ENCODE measurements at places on chromosomes 7 and 10.
A peak's percentile ranks its signal among the peaks of the same experiment; 100 is the strongest.

DNA sequence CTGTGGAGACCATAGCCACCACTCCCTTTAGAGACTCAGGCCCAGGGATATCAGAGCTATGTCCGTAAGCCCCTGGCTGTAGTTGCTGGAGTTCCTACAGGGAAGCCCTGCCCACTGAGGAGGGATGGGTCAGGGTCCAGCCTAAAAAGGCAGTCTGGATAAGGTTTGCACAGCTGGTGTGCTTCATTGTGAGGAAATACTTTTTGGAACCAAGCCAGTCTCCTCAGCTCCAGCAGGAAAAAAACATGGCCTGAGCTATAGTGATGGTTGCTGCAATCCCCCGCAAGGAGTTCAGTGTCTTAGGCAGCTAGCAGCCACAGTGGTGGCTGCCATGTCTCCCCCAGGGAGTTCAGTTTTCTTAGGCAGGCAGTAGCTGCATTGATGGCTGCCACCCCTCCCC lies 52.6 kb upstream of the CYP2C8 start:
- no peak for DNase-seq

DNA sequence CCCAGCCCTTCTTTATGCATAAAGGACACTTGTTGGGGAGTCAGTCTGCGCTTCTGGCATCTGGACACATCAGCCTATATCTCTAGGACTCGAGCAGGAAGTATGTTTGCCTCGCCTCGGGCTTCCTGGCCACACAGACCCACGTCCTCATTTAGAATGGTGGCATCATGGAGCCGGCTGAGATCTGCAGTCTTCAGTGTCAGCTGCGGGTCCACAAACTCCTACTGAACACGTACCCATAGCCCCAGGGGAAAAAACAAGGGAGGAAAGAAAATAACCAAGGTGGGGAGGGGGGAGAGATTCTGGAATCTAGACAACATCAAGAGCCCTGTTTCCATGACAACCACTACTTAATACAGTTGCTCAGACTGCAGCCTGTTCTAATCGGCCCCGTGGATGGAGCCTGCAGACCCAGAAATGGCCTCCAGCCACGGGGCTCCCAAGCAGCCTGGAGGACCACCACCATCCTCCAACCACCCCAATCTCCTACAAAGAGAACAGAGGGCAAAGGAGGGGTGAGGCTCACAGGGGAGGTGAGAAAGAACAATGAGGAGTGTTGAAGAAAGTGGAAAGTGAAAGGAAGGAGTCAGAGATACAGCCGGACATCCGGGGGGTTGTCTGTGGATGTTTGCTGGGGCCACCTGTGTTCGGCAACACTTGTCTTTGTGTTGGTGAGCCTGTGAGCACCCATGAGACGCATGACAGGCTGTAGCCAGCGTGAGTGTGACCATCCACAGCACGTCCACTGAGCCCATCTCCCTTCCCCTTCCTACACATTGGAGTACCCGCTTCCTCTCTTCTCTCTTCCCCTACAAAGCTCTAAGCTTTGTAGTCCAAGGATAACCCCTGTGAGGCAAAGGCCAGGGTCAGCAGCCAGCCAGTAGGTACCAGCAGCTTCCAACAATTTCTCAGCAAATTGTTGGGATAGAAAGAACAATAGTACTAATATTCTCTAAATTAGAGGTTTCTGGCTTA lies 141.0 kb downstream of the PLXNA4 start:
- DNase-seq = no peak

DNA sequence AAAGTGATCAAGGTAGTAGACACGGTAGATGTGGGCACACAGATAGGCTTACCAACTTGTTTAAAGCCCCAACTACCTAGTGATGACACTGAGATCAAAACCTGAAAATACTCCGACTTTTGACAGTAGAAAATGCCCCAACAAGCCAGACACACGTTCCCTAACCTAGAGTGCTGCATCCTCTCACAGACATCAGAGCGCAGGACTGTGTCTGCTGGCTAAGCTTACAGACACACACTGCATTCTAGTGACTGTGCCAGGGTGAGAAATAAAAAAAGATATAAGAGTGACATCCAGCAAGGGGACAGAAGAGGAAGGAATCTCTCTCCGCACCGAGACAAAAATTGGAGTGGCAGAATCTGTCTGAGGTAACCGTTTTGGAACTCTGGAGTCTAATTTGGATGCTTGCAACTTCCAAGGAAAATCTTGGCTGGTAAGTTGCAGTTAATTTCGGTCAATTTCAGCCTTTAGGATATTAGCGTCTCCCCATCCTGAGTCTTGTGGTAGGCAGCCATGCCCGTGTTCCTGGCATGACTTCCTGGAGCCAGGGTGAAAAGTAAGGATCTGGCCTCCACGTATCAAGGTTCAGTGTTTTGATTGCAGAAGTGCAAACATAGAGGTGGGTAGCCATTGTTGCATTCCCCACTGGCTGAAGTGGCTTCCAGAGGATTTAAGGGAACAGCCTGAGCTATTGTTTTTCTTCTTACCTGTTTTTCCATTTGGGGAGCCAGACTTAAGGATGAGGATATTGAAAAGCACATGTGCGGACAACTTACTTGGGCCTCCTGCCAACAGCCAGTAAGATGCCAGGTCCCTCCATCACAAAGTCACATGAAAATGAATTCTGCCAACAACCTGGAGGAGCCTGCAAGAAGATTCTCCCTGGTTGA lies 124.1 kb downstream of the SMURF1 start:
- DNase-seq = no peak

- DNase-seq = no peak
Observed at GRCh38 chr7:93015101-93015778, 102.5 kb downstream of the SAMD9 start.

GRCh38 chr7:139825666-139826290 lies 3.3 kb upstream of the TBXAS1 start:
- DNase-seq = peak; percentile 64

DNA sequence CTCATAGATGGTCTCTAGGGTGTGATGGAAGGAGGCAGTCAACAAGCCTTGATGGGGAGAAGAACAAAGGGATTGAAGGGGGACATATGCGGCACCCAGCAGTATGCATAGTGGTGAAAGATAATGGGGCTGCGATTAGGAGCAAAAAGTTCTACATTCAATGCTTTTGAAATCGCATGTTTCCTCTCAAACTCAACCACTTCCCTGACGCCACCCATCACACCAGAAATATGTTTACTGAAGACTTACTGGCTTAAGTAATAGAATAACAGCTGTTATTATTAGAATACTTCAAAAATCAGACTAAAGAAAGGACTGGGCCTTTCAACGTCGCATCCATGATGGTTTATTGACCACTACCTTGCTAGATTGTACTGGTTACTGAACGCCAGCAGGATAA lies 31.5 kb downstream of the MKRN1 start:
- no peak for DNase-seq

GRCh38 chr10:26216585-26217395 lies at the start of gene GAD2:
Gene GAD2 (plus strand): TSS chr10:26216774. CDS start chr10:26216810, 36 bp downstream.
- no peak for DNase-seq

DNA sequence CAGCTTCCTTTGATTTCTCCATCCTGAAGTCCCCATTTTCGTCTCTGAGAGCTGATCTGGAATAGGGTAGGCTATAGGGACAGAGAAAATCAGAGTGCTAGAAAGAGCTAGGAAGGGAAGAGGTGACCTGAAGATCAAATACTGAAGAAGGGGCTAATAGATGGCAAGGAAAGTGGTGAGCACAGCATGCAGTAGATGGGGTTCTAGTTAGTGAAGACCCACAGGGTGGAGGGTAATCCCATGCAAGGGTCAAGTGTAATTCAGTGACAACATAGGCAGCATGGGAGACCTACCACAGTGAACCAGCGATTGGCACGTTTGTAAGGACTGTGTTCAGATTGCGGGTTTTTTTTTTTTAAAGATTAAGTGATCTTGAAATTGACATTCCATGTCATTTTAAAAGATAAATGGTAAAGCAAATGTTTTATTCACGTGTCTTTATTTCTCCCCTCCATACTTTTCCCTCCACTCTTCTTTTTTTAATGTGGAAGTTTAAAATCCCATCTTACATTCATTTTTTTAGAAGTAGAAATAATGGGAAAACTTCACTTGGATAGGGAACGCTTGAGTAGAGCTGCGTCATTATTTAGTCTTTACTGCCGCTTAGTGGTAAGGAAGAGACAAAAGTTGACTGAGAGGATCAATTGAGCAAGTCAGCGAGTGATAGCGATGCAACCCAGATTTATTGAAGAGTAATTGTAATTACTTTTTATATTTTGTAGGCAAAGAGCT lies 21.0 kb upstream of the ABI1 start:
- peak; percentile 57 for DNase-seq

GRCh38 chr7:101618207-101618839 lies 10.8 kb downstream of the MYL10 start:
- DNase-seq = no peak

GRCh38 chr7:44291066-44291732 lies 34.2 kb downstream of the CAMK2B start:
- DNase-seq = peak; percentile 88

DNA sequence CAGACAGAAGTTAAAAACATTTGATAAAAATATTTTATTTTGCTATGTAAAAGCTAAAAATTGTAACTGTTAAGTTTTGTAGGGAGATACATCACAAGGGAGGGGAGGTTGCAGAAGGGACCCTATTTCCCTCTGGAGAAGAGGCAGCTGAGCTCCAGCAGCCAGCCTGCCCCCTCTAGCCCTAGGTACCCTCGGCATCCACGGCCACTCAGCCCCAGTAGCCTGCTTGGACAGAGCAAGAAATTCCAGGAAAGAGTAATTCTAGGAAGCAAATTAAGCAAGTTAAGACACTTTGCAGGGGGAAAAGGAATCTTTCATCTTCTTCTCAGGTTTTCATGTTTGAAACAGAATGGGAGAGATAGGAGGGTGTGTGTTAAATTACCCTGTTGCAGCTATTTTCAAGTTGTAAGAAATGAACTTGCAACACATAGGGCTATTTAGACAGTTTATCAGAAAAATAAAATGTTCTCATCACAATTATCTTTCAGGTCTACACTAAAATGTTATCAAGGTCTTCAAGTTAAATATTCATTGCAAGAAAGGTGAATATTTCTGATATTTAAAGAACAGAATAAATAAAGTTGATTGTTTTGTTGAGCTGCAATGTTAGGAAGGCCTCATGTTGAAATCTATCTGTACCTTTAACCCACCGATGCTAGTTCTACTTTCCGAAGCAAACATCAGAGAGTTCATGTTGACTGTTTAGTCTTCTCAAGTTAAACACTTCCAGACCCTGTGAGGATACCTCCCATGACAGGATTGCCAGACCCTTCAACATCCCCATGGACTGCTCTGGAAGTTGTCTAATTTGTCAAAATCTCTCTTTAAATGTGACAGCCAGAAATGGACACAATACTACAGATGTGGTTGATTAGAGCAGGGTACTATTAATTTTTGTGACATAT lies 5.5 kb downstream of the SGCE start:
- no peak for DNase-seq

DNA sequence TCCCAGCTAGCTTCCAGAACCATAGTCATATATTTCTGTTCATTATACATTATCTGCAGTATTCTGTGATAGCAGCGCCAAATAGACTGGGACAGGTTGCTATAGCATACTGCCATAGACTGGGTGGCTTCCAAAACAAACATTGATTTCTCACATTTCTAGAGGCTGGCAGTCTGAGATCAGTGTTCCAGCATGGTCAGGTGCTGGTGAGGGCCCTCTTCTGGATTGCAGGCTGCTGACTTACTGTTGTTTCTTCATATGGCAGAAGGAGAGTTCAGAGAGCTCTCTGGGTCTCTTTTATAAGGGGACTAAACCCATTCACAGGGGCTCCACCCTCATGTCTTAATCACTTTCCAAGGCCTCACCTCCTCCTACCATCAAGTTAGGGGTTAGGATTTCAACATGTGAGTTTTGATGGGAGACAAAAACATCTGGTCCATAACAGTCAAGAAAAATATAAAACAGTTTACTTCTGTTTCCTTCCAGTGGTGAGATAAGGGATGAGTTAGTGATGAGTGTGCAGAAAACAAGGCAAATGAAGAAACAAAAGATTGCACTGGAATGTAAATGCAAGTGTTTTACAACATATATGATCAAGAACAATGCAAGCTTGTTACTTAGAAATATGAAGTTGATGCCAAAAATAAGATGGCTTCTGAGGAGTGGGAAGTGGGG lies 399.0 kb upstream of the C7orf33 start:
- DNase-seq = no peak

DNA sequence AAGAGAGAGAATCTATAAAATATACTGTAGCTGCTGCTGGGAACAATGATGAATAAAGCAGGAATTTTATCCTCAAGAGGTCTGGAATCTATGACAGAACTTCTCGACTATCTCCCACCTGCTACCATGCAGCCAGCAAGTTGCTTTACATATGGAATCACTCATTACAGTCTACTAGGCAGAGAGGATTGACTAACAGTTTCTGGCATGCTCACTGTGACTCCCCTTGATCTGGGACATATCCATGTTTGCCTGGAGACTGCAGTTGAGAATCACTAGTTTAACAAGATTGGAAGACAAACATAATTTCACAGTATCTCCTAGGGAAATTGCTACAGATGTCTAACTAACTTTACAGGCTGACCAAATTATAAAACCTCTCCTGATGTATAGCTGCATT lies 13.3 kb downstream of the GPR37 start:
- peak; percentile 24 for DNase-seq

- DNase-seq = peak; percentile 41
Observed at GRCh38 chr10:77195101-77195500, 442.5 kb downstream of the KCNMA1 start.

DNA sequence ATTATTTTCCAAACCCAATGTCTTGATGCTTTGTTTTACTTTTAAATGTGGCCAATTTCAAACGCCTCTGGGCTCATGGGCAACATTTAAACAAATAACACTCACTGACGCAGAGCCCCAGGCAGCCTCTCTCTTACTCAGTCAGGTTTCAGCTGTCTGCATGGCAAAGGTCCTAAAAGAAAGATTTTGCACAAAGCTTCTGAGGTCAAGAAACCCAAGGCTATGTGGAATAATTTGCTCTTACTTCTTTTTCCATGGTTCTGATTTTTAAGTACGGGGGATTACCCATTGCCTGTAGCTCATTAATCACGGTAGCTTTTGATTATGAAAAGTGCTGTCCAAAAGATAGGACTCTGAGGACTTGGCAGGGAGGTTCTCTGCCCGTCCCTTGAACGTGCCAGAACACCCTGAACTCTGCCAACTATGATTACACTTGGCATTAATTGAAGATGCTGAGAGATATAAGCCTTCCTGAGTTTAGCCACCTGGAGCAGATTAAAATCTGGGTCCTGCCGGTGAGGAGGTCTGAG lies 14.1 kb upstream of the MSRB2 start:
- DNase-seq = no peak

DNA sequence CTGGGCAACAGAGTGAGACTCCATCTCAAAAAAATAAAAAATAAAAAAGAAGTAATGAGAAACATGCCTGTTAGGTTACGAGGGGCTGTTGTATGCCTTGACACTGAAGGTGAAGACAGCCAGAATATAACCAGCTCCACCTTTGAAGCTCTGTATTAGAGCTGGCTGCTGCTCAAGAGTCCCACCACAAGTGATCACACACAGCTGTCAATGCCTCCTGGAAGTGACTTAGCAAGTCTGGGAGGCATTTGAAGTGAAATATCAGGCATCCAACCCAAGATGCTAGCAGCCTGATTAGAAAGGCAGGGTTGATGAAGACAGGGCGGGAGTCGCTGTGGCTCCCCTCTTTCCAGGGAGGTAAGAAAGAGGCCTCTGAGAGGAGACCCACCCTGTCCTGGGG lies 34.1 kb upstream of the INPP5F start:
- DNase-seq = no peak

GRCh38 chr10:71337219-71337701 lies 18.2 kb downstream of the SLC29A3 start:
- DNase-seq = no peak

Measured in hepatic stellate cell (primary cell).